Calu3 (cell line): ENCODE measurements at places on chromosomes 5 and 9.

DNA sequence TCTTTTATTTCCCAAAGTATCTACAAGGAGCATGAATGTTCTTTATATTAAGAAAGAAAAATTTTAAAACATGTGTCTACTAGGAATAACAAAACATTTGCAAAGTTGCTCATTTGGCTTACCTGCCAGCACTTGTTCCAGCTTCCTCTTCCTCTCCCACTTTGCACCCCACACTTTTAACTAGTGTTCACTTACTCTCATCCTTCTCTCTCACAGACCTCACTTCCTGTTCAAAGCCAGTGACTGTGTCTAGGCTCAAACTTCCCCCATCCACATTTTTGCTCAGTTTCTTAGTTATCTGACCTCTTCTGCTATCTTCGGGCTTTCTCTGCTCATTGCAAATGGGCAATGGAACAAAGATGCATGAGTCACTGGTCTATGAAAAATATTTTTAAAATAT, 512.2 kb upstream of the ZNF462 start:
- DNase-seq: no peak

GRCh38 chr9:34457266-34458012, 931 bp downstream of the FAM219A start:
- peak; percentile 44 for DNase-seq

DNA sequence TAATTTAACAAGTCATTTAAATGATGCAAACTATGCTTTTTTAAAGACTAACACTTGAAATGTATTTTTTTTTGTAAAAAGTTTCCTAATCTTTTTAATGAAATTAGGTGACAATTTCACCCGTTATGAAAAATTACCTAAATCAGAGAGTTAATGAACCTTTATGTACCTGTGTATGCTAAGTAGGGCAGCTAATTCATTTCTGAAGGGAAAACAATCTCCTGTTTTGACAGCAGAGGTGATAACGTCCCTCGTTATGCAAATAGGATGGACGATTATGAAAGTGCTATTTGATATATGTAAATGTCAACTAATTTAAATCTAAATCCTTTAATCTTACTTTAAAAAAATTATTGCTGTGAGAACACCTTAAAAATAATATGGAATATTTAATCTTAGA, 58.8 kb downstream of the MEF2C start:
- DNase-seq: no peak

- peak; percentile 79 for DNase-seq
These were observed 45.7 kb downstream of the SLC46A2 start for GRCh38 chr9:112844771-112845542.

GRCh38 chr9:90365666-90366065, 277.0 kb downstream of the DIRAS2 start:
- no peak for DNase-seq

GRCh38 chr5:79416499-79416898, 97.4 kb downstream of the HOMER1 start:
- DNase-seq: no peak

- no peak for DNase-seq
These were observed 7.3 kb downstream of the CCDC112 start for GRCh38 chr5:115289104-115289503.

DNA sequence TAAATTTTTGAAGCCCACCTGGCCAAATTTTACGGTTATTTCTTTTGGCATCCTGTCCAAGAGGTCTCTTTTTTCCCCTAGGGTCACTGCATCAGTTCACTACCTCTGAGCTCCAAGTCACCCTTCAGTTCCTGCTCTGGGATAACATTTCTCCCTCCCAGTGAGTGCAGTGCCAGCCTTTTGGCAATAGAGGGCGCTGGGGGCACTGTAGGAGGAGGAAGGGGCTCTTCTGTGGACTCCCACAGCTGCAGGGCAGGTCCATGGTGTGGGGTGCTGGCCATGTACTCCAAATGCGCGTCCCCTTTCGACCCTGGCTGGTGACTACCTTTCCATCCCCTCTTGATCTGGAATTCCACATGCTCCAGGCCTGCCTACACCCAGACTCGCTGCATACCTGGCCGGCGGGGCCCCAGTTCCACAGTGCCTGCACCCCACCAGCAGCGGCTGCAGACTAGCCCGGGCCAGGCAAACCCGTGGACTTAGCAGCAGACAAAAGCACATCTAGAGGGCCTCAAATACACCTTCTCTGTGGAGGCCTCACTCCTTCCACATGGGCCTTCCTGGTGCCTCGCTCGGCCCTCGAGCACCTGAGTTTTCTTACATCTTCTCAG, 20.3 kb upstream of the NINJ1 start:
- peak; percentile 50 for DNase-seq

DNA sequence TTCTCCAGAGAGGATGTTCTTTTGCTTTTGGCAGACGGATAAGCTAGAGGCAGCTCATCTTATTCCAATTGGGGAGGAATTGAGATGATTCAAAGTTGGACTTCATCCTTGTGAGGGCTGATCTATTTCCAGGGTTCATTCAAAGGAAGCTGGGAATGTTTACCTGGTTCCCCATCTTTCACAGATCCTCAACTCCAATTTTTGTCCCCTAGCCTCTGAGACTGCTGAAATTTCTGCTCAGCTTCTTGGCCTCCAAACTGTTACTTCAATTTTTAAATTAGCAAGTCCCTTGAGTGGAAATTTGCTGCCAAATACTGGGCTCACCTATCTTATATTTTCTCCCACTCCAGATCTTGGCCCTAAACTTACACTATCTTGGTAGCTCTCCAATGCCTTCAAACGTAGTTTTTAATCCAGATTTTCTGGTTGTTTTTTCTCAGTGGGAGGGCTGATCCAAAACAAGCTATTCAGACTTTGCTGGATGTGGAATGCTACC, 93.9 kb upstream of the NEK6 start:
- DNase-seq: no peak

- DNase-seq: no peak
These were observed 658 bp downstream of the PDCD1LG2 start for GRCh38 chr9:5510989-5511388.

- peak; percentile 32 for DNase-seq
These were observed 7.0 kb downstream of the DIPK1B start for GRCh38 chr9:136719195-136719880.

GRCh38 chr5:145887976-145888574, 15.3 kb upstream of the GRXCR2 start:
- DNase-seq: peak; percentile 72

- DNase-seq: no peak
These were observed 1.0 kb downstream of the NIPSNAP3A start for GRCh38 chr9:104748359-104749031.

GRCh38 chr9:128127568-128127989, at the start of gene PTGES2:
Gene PTGES2, minus strand, starts transcription at chr9:128127729. Its CDS starts 12 bp downstream, at chr9:128127717.
- DNase-seq: peak; percentile 74

- DNase-seq: no peak
These were observed 5.9 kb upstream of the PRKACG start for GRCh38 chr9:69019808-69020207.

DNA sequence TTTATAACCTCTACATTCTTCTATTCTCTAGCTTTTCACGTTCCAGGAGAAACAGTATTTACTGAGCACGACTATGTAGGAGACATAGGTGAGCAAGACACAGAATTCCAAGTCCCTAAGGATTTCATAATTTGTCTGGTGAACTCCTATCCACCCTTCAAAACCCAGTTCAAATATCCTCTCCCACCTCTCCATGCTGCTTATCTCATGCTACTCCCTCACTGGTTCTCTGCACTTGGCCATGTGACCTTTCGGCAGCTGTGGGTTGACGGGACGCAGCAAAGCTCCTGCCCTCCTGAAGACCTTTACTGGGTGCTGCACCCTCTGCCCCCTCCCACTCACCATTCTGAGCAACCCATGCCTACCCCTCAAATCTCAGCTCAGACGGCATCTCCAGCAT, 173.2 kb downstream of the RGS3 start:
- no peak for DNase-seq

DNA sequence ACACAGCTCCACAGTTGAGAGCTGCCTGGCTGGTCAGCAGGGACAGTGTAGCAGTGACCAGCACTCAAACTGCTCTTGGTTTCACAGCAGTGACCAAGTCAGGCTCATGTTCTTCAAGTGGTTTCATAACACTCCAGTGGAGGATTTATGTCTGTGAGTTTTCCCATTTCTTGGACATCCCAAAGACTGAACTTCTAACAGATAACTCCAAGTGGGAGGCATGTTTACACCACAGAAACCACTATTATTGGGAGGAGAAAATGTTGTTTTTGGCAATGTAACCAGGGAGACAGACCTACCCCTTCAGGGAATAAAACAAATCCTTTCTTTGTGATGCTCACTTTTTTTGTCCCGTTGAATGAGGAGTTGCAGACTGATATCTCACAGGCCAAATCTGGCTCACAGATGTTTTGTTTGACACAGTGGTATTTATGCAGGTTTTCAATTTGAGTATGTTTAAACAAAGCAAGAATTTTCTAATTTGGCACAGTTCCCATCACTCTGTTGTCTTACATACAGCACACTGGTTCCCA, 141.5 kb downstream of the RMI1 start:
- no peak for DNase-seq

DNA sequence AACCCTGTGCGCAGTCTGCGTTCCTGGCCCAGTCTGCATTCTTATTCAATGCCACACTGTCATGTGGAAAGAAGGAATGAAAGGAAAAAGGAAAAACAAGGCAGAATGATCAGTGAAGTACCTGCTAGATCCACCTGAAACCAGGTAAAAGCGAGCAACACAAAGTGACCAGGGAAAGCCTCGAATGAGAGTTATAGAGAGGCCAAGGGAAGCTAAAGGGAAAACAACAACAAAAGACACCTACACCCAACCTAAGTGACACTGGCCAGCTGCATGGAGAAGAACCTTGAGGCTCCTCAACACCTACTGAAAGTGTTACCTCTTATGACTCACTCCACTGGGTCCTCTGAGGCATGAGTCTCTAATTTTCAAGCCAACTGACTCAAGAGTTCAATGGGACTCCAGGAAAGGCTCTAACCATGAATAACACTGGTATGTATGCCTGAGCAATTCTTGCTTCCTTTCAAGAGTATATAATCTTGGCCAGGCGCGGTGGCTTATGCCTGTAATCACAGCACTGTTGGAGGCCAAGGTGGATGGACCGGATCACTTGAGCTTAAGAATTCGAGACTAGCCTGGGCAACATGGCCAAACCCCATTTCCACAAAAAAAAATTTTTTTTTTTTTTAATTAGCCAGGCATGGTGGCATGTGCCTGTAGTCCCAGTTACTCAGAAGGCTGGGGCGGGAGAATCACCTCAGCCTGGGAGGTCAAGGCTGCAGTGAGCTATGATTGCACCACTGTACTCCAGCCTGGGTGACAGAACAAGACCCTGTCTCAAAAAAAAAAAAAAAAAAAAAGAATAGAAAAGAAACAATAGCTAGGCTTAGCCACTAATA, 29.0 kb downstream of the MTMR12 start:
- no peak for DNase-seq

- no peak for DNase-seq
These were observed 187.7 kb downstream of the ZSWIM6 start for GRCh38 chr5:61519728-61520277.

- DNase-seq: no peak
These were observed 2.6 kb downstream of the CLTB start for GRCh38 chr5:176413709-176414191.

DNA sequence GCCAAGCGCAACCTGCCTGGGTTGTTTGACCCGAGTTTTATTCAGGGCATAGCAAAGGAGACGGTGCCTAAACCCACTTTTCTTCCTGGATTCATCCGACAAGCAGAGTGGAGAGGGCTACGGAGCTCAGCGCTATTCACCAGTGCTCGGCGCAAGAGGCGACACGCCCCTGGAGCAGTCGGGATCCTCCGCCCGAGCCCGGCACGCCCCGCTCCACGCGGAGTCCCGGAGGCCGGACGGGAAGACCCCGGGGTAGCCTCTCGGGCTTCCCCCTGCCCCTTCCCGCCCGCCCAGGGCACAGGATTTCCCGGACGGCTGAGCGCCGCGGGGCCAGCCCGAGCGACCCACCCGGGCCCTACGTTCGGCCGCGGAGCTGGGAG, 427 bp downstream of the SERINC5 start:
- DNase-seq: peak; percentile 75

DNA sequence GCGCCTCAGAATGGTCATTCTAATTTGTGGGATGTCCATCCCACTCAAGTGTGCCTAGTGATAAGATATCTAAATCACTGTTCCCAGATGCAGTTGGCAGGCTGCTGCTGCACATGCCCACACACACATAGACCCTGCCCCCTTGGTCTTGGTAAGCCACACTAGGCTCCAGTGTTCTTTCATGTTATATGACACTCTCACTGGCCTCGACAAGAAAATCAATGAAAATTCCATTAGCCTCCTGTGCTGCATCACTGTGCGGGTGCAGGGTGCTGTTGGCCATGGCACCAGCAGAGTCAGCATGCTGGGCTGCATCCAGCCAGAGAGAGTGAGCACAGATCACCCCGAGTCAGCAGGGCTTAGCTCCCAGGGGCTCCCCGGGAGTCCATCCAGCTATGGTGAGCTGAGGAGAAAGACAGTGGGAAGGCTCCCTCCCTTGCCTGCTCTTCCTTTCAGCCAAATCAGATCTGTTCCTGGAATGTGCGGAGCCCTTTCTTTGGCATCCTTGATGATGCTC, 59.9 kb downstream of the ABLIM3 start:
- peak; percentile 49 for DNase-seq

GRCh38 chr5:150254363-150254762, 35.2 kb downstream of the CAMK2A start:
- no peak for DNase-seq

DNA sequence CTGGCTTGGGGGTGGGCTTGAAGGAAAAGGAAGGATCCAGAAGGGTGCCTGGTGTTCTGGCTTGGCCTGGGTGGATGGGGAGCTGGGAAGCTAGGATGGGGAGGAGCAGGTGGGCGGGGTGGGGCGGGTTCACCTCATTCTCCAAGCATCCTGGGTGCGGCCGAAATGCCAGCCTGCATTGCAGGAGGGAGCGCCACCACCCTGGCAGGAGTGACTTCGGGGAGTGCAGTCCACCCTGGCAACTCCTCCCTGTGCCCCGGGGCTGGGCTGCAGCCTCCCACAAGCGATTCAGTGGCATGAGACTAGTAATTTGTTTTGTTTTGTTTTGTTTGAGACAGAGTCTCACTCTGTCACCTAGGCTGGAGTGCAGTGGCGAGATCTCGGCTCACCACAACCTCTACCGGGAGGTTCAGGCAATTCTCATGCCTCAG, 5.5 kb downstream of the TTC16 start:
- peak; percentile 60 for DNase-seq

GRCh38 chr9:16367605-16368231, 502.8 kb downstream of the BNC2 start:
- DNase-seq: no peak

DNA sequence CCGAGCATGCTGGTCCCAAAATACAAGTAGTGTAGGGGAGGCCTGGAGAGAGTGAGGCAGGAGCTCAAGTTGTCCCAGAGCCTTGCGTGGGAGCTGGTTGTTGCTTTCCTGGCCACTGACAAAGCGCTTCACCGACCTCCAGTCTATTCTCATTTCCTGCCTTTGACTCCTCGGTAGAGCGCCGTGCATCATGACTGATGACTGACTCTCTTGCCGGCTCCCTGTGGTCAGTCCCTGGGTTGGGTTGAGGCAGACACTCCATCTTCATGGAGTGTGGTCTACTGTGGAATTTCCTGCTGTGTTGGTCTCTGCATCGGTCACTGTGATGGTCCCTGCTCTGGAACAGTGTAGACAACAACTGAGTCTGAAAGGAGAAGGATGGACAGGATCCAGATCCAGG, 175.1 kb upstream of the S1PR3 start:
- no peak for DNase-seq
